ENCODE measurements at places on chromosomes 3 and 15.

GRCh38 chr15:80260551-80260950 is 8.5 kb upstream of the CTXND1 start:
- DNase-seq = no peak

GRCh38 chr3:43171748-43172147 is 65.9 kb upstream of the POMGNT2 start:
- DNase-seq = peak; percentile 16

- DNase-seq = peak; percentile 93
Observed at GRCh38 chr15:40340038-40340739, 550 bp downstream of the CCDC9B start.

DNA sequence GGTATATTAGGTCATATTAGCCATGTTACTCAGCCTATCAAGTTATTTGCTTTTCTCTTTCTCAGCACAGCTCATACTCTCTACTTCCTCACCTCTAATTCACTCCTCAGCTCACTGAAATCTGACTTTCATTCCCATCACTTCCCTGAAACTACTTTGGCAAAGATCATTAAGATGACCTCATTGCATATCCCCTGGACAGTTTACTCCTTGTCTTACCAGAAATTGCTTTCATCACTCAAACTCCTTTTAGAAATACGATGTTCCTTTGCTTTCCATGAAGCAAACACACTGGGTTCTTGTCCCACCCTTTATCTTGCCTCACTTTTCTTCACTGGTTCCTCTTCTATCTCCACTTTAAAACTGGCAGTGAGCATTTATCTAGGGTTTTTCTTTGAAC is 354.4 kb downstream of the TUSC7 start:
- DNase-seq = peak; percentile 47

- peak; percentile 82 for DNase-seq
Observed at GRCh38 chr3:111691293-111691909, 96.3 kb upstream of the ZBED2 start.
